ENCODE measurements at places on chromosomes 1 and 21.

GRCh38 chr1:1612104-1612400 lies 3.2 kb upstream of the MIB2 start:
- no peak for DNase-seq

DNA sequence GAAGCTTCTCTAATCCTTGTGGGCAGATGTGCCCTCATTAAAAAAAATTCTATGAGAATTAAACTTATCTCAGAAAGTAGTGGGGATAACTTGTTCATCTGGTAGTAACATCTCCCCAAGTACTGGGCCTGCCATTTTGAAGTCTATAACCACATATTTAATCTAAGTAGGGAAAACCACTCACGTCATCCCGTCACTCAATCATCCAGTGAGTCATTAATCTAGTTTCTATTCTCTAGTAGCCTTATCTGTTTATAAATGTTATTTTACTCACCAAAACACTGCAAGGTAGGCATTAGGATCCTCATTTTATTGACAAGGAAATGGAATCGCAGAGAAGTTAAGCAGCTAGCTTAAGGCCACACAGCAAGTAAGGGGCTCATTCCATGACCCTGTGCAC lies 221.9 kb downstream of the ATG4C start:
- no peak for DNase-seq

GRCh38 chr1:149844101-149844500 lies 55.3 kb upstream of the BOLA1 start:
- no peak for DNase-seq

DNA sequence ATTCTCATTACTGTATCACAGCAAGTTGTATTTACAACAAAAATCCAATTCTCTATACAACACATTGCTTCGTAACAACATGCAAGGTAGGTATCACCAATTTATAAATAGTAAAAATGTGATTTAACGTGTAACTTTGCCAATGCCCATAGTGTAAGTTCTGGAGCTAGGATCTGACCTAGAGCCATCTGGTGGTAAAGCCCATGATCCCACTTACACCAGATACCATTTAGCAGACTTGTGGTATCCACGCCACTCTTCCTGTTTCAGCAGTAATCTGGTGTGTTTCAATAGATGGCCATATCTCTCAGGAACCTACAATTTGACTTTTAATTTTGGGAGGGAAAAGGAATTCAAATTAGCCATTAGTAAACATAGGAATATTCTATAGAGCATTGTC lies 10.2 kb downstream of the SETSIP start:
- DNase-seq = no peak

DNA sequence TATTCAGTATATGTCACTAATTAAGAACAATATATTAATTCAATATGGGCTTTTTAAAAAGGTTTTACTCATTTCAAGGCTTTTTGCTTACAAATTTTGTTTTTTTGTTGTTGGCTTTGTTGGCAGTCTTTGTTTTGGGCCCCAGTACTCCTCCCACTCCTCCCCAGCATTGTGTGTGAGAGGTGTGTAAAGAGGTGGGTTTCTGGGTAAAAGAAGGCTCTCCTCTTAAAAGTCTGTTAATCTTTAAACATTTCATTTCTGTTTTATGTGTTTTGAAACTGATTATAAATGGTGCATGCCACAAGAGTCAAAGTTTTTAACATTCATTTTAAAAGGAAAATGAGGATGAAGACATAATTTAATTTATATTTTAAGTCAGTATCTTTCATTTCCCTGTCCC lies 79.6 kb downstream of the SASS6 start:
- no peak for DNase-seq

GRCh38 chr1:212267460-212267859 lies 17.8 kb upstream of the PPP2R5A start:
- no peak for DNase-seq

- DNase-seq = no peak
Observed at GRCh38 chr1:201885531-201886075, 3.1 kb upstream of the SHISA4 start.
